Fibroblast of skin of right biceps (primary cell): ENCODE measurements at places on chromosomes 4 and X.

- no peak for DNase-seq
Observed at GRCh38 chrX:43939187-43939926, 33.8 kb downstream of the NDP start.

- DNase-seq: peak; percentile 63
Observed at GRCh38 chr4:69860052-69860451, at the start of gene SULT1E1. Gene SULT1E1 (minus strand): TSS chr4:69860145. CDS start chr4:69857644, 2,501 bp downstream.

DNA sequence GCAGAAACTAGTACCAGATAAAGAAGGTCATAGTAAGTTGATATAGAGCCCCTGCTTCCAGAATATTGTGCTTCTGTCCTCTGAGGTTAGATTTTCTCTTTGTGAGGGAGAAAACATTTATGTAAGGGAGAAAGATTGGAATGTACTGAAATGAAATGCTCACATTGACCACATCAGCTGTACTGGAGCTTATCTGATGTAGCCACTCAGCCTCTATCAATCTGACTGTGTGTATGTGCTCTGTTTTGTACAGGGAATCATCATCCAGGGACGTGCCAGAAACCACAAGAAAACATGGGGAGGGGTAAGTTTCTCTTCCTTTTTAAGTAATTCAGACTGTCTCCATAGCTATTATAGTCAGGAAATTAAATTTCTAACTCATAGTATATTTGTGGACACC lies 56.8 kb downstream of the PRRG1 start:
- peak; percentile 71 for DNase-seq

GRCh38 chrX:54945224-54945623 lies 24.6 kb downstream of the TRO start:
- DNase-seq: no peak

- DNase-seq: no peak
Observed at GRCh38 chr4:113962016-113962347, 17.5 kb downstream of the ARSJ start.

DNA sequence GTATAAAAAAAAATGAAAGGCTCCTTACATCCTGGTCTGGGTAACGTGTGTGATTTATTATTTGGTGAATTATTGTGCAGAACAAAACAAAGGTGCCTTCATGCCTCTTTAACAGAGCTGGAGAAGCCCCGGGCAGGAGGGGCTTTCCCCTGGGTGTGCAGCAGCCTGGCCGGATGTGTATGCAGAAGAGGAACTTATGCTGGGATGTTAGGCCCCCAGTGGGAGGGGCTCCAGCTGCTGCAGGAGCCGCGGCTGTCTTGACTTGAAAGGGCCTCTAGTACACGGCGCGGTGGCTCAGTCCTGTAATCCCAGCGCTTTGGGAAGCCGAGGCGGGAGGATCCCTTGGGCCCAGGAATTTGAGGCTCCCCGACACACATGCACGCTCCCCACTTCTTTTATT lies 16.0 kb downstream of the CCNQ start:
- peak; percentile 19 for DNase-seq

GRCh38 chr4:8296491-8296890 lies 26.9 kb downstream of the HTRA3 start:
- DNase-seq: no peak

DNA sequence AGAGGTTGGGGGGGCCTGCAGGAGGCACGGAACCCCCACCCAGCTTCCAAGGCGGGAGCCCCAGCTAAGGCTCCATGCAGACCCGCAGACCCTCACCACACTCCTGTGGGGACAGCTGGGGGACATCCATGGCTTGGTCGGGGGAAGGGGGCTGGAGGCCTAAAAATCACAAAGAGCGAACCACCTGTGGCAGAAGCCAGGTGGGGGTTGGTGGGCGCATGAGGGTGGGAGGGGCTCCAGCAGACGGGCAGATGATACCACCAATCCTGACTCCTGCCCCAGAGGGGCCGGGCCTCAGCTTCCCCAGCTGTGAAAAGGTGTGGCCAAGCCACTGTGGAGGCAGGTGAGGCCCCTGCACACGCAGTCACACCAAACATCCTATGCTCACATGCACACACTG lies 111.6 kb downstream of the FAM53A start:
- no peak for DNase-seq

DNA sequence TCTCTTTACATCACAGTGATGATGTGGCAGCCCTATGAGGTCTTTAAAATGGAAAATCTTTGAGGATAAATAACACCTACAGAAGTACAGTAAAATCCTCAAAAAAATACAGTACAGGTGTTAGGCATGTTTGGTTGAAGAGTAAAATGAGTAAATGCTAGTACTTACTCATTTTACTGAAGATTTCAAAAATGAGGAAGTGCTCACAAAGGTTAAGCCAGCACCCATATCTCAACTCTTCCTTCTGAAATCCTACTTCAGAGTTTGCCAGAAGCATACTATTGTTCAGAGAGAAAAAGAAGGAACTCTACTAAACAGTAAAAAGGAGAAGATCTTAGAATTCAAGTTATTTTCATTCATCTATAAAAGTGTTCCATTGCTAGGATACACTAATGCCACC lies 130.9 kb downstream of the CBR4 start:
- no peak for DNase-seq

DNA sequence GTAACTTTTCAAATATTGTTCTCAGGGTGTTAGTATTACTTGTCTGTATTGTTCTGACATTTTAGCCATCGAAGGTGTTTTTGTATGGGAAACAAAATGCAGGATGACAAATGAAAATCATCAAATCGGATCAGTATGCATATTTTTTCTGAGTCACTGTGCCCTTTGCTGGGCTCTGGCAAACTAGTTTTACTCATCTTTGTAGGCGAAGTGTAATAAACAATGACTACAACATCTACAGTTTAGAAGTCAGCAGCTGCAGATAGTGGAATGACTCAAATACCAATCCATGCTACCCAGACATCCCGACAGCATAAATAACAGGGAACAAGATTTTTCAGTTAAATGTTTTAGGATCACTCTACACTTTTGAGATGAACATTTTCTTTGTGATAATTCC lies 557.3 kb upstream of the TENM3 start:
- peak; percentile 92 for DNase-seq

GRCh38 chrX:120462370-120462769 lies 6.7 kb downstream of the LAMP2 start:
- no peak for DNase-seq

DNA sequence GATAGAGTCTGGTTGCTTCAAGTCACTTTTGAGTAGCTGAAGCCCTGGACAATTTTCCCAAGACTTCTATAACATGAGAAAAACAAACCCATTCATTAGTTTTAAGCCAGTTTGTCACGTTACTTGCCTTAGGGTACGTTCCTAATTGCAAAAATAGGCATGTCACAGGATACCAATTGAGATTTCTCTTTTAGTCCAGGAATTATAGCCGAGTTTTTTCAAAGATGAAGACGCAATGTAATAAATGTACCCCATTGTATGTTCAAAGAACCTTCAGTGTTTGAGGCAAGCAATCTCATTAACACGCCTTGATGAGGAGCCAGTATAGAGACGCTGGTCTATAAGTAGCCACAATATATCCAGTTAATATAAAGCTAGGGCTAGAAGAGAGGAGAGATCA lies 534.2 kb downstream of the INPP4B start:
- no peak for DNase-seq

- no peak for DNase-seq
Observed at GRCh38 chrX:3699821-3700381, 13.5 kb downstream of the PRKX start.

- no peak for DNase-seq
Observed at GRCh38 chr4:41753942-41754341, 5.4 kb upstream of the PHOX2B start.

- peak; percentile 84 for DNase-seq
Observed at GRCh38 chrX:80765220-80765625, 44.5 kb downstream of the BRWD3 start.

DNA sequence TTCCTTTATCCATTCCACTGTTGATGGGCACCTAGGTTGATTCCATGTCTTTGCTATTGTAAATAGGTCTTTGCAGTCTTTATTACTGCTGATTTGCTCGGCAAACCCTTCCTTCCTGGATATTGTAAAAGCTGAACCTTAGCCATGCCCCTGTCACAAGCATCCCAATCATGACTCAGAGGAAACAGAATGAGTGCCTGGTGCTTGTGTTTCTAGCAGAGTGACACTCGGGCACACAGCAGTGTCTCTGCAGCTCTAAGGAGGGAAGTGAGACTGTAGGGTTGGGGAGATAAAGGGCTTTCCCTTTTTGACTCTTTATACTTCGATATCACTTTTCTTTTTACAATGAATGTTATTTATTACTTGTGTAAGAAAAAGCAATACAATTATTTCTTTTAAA lies 83.3 kb downstream of the AKAP4 start:
- no peak for DNase-seq

DNA sequence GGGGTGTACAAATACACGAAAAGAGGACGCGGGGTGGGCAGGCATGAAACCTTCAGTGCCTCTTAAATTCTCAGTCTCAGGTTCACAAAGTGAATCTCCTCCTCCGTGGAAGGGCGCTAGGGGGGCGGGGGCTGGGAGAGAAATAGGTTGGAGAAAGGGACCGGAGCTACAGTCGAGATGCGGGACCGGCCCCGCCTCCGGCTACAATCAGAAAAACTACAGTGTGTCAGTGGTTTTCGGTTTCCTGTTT lies 3.4 kb downstream of the MAML3 start:
- no peak for DNase-seq

GRCh38 chr4:86011117-86011516 lies 348.7 kb downstream of the MAPK10 start:
- DNase-seq: peak; percentile 98

GRCh38 chr4:65383589-65384305 lies 286.5 kb downstream of the EPHA5 start:
- peak; percentile 73 for DNase-seq

- DNase-seq: no peak
Observed at GRCh38 chrX:25084446-25084845, 68.7 kb upstream of the ARX start.

DNA sequence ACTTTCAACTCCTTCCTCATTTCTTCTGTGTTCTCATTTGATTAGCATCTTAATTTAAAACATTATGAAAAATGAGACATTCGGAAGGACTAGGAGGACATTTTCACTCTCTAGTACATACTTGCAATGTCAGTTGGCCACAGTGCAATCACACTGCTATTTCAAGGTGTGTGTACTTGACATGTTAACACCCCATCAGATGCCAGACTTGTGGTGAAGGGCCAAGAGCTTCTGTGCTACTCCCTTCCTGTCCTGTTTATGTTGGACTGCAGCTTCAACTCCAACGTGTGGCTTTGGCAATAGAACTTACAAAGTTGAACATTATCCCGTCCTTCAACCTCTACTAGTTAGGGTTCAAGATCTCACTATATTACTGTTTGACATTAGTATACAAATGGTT lies 221.0 kb downstream of the PALLD start:
- DNase-seq: peak; percentile 74

GRCh38 chr4:336099-336892 lies 1.3 kb upstream of the ZNF141 start:
- peak; percentile 3 for DNase-seq

GRCh38 chr4:6474705-6475457 lies 2.5 kb upstream of the PPP2R2C start:
- no peak for DNase-seq

GRCh38 chrX:100377826-100378225 lies 32.2 kb downstream of the PCDH19 start:
- DNase-seq: no peak

DNA sequence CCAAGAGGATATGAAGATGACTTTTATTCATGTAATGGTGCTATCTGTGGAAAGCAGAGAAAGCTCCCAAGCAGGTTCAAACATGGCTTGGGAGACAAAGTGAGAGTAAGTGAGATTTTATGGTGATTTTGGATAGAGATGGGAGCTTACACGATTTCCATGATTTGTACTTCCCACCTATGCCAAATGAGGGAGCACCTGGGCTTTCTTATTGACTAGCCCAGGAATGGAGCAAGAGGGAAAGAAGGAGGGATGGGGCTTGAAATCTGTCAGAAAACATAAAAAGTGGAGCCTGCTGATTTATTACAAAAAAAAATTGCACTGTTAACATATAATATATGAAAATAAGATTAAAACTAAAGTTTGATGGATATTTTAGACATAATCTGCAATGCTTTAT lies 703.5 kb upstream of the PABPC4L start:
- no peak for DNase-seq

- DNase-seq: peak; percentile 51
Observed at GRCh38 chr4:89129080-89129640, 17.8 kb downstream of the TIGD2 start.

DNA sequence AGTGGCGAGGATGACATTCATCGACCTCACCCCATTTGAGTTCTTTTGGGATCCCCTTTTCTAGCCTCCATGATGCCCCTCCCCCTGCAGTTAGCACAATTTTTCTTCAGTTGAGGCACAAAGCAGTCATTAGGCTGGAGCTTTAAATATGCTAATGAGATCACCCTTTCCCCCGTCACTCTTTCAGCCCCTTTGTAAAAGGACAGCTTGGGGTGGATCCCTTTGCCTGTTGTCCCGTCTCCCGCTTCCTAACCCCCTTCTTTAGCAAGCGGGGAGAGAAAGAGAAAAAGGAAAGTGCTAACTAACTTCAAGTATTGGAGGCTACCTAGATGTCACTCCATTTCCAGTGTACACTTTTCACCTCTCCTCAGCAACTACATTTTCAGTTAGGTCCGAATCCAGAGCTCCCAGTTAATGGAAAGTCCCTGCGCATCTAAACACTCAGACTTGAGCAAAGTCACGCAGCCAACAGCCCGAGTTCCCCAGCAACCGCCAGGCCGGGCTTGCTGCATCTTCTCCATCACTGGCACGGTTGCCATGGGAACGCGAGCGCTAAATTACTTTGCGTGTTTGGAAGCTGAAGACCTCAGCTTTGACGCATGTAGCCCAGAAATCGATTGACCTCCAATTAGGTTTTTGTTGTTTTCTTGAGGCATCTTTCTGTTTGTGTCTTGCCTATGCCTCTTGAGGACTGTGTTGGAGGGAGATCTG lies 76.8 kb downstream of the RTL5 start:
- DNase-seq: no peak

DNA sequence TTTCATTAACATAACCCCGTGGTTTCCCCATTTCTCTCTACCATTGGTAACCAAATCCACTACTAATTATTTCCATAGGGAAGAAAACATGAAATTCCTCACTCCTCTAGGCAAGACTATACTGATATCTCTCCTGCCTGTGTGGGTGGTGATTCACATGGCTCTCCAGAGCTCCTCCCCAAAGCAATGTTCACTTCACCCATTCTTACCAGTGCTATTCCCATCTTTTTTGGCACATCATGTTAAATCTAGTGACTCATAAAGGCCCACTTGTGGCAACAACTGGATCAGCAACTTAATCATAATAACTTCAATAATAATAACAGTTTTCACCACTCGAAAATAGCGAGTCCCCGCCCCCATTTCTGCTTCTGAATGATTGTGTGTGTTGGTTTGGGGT lies 6.1 kb upstream of the HCCS start:
- peak; percentile 64 for DNase-seq

DNA sequence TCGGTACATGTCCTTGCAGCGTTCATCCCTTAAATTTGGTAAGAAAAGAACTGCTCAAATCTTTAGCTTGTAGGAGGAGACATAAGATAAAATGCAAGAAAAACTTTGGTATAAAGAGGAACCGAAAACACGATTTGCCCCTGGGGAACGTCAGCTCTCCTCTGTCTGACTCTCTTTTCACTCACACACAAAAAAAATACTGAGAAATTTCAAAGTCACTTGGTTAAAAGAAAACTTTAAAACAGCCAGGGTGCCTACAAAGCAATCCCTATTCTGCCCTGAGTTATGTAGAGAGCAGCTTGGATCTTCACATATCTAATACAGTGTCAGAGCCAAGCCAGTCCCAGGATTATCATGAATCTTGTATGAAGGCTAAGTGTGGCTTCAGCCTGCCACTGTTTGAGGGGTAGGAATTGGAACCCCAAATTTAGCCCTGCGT lies 248.5 kb upstream of the CXXC4 start:
- no peak for DNase-seq

GRCh38 chr4:114088481-114088880 lies 109.0 kb upstream of the ARSJ start:
- peak; percentile 25 for DNase-seq
